Fibroblast of the conjunctiva (primary cell): ENCODE measurements at places on chromosomes 7 and 10.
A peak's percentile ranks its signal among the peaks of the same experiment; 100 is the strongest.

DNA sequence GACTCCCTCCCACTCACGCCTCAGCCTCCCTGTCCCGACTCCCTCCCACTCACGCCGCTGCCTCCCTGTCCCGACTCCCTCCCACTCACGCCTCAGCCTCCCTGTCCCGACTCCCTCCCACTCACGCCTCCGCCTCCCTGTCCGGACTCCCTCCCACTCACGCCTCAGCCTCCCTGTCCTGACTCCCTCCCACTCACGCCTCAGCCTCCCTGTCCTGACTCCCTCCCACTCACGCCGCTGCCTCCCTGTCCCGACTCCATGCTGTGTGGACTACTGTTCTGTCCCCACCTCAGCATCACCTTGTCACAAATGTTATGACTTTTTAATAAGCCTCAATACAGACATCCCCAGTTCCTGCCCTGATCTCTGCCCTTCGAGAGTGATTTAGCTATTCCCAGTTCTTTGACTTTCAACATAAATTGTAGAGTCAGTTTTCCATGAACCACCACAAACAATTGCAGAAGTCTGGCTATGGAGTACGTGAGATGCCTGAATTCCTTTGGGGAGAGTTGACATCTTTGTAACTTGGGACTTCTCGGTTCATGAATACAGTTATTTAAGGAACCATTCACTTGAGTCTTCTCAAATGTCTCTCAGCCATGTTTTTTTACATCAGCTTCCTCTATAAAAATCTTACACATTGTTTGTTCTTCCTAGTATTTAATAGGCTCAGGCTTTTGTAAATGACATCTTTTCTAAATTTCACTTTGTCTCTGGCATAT is 71.9 kb downstream of the FOXL3 start:
- DNase-seq = no peak

- no peak for DNase-seq
Measured at GRCh38 chr10:14146025-14146424, 184.7 kb downstream of the FRMD4A start.

DNA sequence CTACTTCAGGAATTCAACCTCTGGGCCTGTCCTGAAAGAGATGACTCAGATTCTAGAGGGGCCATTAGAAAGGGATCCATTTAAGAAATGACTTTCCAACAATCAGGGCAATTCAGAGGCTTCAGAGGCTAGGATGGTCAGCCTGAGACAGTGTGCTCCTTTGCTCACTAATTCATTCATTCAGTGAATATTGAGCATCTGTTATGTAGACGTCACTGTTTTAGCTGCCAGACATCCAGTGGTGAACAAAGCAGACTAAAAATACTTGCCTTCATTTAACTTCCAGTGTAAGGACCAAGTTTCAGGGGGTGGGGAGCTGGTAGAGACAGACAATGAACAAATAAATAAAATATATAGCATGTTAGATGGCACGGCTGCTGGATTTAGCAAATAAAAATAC is 1.6 kb downstream of the KIAA1217 start:
- DNase-seq = no peak

GRCh38 chr7:27183682-27184336 is 1.2 kb downstream of the HOXA11 start:
- DNase-seq = no peak

- no peak for DNase-seq
Measured at GRCh38 chr7:72403458-72404076, 8.6 kb downstream of the CALN1 start.

DNA sequence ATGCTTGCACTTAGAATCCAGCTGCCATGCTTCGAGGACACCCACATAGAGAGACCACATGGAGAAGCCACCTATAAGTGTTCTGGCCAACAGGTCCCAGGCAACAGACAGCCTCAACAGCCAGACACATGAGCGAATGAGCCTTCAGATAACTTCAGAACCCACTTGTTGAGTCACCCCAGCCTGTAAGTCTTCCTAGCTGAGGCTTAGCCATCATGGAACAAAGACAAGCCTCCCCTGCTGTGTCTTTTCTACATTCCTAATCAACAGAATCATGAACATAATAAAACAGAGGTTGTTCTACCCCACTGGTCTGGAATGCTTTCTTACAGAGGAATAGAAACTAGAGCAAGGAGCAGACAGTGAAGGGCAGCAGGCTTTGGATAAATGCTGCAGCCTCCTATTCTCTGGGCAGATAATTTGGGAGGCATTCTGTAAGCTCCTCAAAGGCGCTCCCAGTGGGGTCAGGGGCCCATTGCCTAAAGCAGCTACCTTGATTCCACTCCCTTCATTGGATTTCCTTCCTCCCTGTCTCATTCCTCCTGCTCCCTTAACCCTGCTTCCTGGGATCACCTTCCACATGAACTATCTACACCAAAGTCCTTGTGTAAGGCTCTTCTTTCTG is 4.6 kb downstream of the TLL2 start:
- DNase-seq = no peak

DNA sequence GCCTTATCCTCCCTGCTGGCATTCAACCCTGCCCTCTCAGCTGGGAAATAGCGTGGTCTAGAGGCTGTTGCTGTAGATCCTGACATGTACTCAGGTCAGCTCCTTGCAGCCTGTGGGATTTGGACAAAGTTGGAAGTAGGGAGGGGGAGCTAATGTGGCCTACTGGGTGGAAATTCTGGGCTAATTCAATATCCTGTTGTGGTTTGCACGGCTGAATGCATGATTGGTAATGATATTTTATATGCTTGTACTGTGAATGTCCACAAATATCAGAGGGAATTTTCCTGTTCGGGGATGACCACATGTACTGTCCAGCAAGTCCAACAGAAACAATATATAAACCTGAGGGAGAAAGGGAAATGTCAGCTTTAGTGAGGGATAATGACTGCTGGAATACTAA is 22.1 kb upstream of the NPVF start:
- no peak for DNase-seq

GRCh38 chr7:107251963-107252362 is 83.2 kb downstream of the HBP1 start:
- no peak for DNase-seq

- DNase-seq = no peak
Measured at GRCh38 chr10:34166823-34167222, 648.3 kb downstream of the PARD3 start.

- DNase-seq = no peak
Measured at GRCh38 chr7:150982351-150982750, 4.2 kb upstream of the KCNH2 start.

- DNase-seq = peak; percentile 95
Measured at GRCh38 chr10:117663750-117664149, 121.2 kb downstream of the EMX2 start.

DNA sequence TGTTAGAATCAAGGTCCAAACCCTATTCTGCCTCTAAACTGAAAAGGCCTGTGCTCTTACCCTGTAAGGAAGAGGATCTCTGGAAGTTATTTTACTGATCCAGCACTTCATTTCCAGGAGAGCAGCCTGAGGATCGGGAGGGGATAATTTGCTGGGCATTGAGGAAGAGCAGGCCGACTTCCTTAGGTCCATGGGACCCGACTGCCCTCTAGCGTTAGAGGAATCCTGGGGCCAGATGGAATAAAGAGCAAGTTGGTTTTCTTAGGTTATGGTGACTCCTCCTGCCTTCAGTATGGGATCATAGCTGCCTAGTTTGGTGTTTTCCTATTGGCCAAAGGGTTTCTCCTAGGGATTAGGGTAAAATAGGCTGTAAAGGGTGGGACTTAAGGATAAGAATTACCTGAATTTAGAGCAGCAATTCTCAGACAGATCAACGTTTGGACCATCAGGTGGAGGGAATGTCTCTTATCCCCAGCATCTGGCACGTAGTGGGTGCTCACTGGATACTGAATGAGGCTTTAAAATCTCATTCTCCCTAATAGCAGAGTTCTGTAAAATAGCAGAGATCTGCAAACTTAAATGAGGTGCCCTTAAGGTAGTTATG is 40.0 kb upstream of the SORBS1 start:
- peak; percentile 77 for DNase-seq

GRCh38 chr7:111212857-111213523 is 122.1 kb downstream of the LRRN3 start:
- no peak for DNase-seq

GRCh38 chr7:16063221-16063620 is 358.1 kb downstream of the CRPPA start:
- no peak for DNase-seq

- DNase-seq = no peak
Measured at GRCh38 chr10:110304394-110304779, 333 bp downstream of the SMNDC1 start.

GRCh38 chr7:200704-201103 is 8.3 kb downstream of the FAM20C start:
- DNase-seq = no peak

DNA sequence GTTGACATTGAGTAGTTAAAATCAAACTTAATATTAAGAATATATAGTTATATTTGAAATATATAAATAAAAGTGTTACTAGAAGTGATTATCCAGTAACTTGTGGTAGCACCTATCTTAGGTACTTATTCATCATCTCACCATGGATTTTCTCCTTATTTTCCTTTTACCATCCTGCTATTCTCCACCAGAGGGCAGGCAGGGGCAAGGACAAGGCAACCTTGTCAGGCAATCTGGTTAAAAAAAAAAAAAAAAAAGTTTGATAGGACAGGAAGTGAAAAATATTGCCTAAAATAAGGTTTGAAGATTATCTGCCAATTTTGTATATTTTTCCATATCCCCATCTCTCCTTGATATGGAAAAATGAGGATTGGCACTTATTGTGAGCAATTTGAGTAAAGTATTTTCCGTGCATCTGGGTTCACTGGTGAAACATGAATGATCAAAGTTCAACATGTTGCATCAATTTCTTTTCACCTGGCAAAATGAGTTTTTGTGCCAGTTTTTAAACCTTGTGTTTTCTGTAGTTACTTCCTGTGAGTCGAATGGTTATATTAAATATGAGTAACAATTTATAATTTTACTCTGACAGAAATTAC is 256.7 kb downstream of the AGMO start:
- DNase-seq = peak; percentile 37

- DNase-seq = no peak
Measured at GRCh38 chr7:67631476-67631875, 634.8 kb downstream of the TYW1 start.

- DNase-seq = no peak
Measured at GRCh38 chr7:129780257-129780973, 168.9 kb downstream of the NRF1 start.

DNA sequence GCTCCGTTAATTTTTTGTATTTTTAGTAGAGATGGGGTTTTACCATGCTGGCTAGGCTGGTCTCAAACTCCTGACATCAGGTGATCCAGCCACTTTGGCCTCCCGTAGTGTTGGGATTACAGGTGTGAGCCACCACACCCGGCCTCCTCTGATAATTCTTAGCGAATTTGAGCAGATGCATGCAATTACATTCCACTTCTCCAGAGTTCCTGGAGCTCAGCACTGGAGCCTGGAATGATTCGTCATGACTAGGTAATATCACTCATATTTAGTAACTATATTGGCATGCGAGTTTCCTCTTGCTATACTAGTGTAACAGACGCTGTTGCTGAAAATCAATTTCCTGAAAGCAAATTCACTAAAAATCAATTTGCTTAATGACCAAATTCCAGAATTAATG is 86.8 kb downstream of the MKX start:
- no peak for DNase-seq

DNA sequence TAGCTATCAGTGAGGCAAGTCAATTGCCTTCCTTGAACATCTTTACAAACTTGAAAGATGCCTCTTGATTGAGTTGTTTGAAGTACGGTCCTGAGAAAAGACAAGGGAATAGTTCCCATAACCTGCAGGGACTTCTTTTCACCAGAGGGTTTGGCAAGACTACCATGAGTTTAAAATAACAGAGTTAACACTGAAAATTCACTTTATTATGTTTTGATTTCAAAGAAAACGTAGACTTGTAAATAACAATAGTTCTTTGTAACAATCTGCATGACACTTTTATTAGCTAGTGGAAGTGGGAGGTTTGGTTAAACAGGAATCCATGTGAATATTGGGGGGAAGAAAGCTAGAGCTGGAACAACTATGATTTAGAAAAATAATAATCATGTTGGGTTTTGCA is 49.5 kb downstream of the WNT2 start:
- DNase-seq = no peak

GRCh38 chr10:68092512-68092911 is 16.8 kb upstream of the MYPN start:
- DNase-seq = no peak

- DNase-seq = no peak
Measured at GRCh38 chr10:31702005-31702404, 226.6 kb downstream of the ARHGAP12 start.

- no peak for DNase-seq
Measured at GRCh38 chr10:29319205-29319781, 30.4 kb downstream of the LYZL1 start.

- no peak for DNase-seq
Measured at GRCh38 chr10:44362866-44363711, 21.8 kb downstream of the CXCL12 start.

- no peak for DNase-seq
Measured at GRCh38 chr10:18021725-18022480, 70.2 kb downstream of the SLC39A12 start.

- DNase-seq = no peak
Measured at GRCh38 chr7:105002-105401, 87.4 kb upstream of the FAM20C start.

- no peak for DNase-seq
Measured at GRCh38 chr10:7787150-7787856, 490 bp downstream of the KIN start.

DNA sequence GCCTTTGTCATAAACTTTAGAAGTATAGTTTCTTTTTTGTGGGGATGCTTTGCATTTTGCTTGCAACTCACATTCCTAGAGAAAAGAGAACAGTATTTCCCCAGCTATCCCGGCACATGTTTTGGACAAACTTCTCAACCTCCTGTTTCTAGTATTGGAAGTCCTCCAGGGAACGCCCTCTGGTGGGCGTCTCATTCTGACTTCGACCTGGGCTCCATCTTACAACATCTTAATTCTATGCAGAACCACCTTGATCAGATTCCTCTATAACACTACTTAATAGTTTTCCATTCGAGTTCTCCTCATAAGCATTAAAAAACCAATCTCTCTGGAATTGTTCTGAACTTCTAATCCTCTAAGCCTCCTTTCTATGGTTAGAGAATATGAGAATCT is 139.5 kb upstream of the FZD8 start:
- DNase-seq = no peak

GRCh38 chr10:30231071-30231652 is 117.9 kb downstream of the MTPAP start:
- no peak for DNase-seq

- DNase-seq = no peak
Measured at GRCh38 chr7:129435414-129435829, 1.2 kb downstream of the STRIP2 start.

DNA sequence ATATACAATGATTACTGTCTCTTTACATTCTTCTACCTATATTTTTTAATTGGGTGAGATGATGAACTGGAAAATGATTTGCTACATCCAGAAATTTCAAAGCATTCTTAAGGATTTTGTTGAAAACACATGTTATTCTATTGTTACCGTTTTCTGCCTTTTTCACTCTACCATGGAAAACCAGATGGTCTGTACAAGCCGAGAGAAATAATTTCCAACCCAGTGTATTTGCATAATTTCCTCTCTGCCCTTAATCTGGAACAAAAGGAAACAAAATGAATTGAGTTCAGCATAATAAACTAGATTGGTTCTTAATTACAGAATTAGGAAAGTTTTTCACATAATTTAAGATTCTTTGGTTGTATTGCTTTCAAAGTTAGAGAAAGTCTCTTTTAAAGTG is 211.2 kb downstream of the CACNB2 start:
- DNase-seq = no peak

GRCh38 chr10:79582096-79582495 is 21.9 kb upstream of the SFTPA2 start:
- DNase-seq = no peak
